ENCODE measurements at places on chromosomes 6 and 20. TPM values are rescaled to one million over a fixed set of nuclear protein-coding genes. Genes with fewer than 3 reads are reported as not detected.

PTCRA gene
- not detected for polyA plus RNA-seq

AAR2 gene
- 27.2 TPM for polyA plus RNA-seq

PI16 gene
- not detected for polyA plus RNA-seq

DCBLD1 gene
- polyA plus RNA-seq = 48.0 TPM

BTNL2 gene
- not detected for polyA plus RNA-seq

MRAP2 gene
- polyA plus RNA-seq = 0.75 TPM

RCAN2 gene
- not detected for polyA plus RNA-seq

NRN1 gene
- 0.35 TPM for polyA plus RNA-seq

MLN gene
- not detected for polyA plus RNA-seq

NOTCH4 gene
- 0.32 TPM for polyA plus RNA-seq

CPNE5 gene
- 0.03 TPM for polyA plus RNA-seq

THBD gene
- 19.1 TPM for polyA plus RNA-seq

SYTL3 gene
- polyA plus RNA-seq = 0.89 TPM

SLC22A1 gene
- 1.6 TPM for polyA plus RNA-seq
